Suppressor macrophage treated with lipopolysaccharide for 4 hours (primary cell): ENCODE measurements at places on chromosomes 3 and 15.

GRCh38 chr3:55615039-55615693 lies 128.1 kb upstream of the WNT5A start:
- DNase-seq = no peak

GRCh38 chr15:25718597-25718996 lies 144.5 kb downstream of the ATP10A start:
- no peak for DNase-seq

DNA sequence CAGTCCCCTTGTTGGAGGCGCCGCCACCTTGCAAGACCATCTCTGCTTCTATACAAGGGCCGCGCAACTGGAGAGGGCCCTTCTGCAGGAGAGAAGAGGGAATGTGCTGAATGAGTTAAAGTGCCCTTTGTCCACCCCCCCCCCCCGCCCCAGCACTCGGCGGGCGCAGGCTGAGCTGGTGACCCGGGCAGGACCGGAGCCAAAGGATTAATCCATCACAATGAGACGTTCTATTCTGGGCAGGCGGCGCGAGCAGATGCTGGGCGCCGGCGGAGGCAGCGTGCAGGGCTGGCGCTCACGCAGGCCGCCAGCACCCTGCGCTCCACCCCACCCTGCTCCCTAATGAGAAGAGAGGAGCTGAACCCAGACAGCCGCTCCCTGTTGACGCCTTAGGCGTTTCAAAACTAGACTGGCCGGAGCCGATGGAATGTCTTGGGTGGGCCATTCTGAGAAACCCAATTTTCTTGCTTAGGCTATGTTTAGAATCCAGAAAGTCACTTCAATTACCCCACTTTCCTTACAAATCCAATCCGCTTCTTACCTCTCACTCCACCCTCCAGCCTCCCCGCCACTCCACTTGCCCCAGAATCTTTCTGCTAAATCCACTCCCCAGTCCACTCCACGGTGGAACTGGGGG lies 32.9 kb downstream of the GJD2 start:
- DNase-seq = no peak

- DNase-seq = peak; percentile 74
Observed at GRCh38 chr15:58931987-58932588, 1.4 kb downstream of the SLTM start.

- no peak for DNase-seq
Observed at GRCh38 chr3:153974614-153975013, 146.6 kb upstream of the ARHGEF26 start.

DNA sequence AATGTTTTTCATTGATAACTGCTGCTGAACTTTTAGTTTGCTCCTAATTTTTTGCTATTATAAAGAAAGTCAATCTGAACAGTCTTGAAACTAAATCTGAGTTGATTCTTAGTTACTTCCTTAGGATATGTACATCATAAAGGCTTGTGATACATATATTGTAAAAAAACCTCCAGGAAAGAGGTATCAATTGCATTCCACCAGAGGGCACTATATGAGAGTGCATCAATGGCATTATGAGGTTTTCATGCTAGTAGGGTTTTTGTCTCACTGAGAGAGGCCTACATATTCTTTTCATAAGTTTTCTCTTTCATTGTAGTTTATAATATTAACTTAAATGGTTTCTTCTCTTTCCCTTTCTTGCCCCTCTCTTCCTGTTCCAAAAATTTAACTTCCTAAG lies 46.9 kb downstream of the PIK3R4 start:
- DNase-seq = peak; percentile 52

DNA sequence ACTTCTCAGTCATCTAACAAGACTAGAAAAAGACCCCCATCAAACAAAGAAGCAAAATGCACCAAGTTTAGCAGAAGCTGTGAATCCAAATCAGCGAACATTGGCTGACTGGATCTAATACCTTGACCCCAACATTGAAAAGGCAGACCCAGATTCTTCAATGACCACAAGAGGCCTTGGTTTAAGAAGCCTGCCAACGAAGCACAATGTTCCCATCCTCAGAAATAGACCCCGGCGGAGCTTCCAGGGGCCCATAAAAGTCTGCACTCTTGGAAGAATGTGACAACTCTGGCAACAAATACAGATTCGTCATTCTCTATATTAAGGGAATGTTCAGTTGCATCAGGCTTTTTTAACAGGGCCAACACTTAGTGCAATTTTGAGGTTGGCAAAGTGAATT lies 112.8 kb upstream of the BCL6 start:
- no peak for DNase-seq

DNA sequence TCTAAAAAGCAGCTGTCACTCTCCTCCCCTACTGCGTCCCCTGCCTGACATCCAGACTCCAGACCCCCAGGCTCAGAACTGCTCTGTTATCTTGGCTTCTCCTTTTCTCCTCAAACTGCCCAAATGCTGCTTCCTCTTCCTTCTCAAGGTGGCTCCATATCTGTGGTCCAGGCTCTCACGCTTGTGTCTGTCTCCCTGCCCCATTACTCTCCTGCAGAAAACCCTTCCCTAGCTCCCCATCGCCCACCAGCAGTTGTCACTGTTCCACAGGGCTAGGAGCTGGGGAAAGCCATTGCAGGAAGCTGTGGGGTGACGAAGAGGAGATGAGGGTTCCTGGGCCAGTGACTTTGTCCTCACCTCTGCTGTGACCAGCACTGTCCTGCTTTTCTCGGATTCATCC lies 30.7 kb upstream of the CGNL1 start:
- DNase-seq = no peak

GRCh38 chr3:196314597-196314996 lies 3.4 kb downstream of the DYNLT2B start:
- no peak for DNase-seq

DNA sequence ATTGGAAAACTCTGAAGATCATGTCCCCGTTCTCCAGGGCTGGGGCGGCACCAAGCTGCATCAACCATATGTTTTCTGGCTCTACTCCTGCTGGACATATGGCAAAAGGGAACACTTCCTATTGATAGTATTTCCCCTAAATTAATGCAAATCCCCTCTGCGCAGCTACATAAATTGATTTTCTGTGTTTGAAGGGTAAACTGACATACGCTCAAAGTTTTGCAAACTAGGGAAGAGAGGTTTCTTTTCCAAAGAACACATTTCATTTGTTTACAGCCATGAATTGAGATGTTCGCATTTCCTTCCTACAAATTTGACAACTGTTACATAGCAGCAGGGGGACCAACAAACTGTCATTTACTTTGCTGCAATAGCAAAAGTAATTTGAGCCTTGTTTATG lies 35.9 kb downstream of the CTXND1 start:
- DNase-seq = no peak
